ENCODE measurements at places on chromosomes 6 and 20. TPM values are rescaled to one million over a fixed set of nuclear protein-coding genes. Genes with fewer than 3 reads are reported as not detected.

DNA sequence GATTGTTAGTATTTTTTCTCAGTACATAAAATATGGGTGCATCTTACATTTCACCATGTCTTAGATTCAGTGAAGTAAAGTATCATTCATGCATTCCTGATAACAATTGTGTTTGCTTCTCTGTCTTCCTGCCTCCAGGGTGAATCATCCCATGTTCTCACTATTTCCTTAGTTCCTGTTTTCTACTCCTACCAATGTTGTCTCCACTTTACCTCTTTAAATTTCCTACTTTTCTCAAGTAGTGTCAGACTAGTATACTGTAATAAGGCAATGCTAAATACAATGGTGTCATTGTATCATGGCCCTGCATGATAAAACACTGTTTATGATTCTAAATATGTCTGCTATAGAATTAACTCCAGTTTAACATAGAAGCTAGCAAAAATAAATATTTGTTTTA lies 37.4 kb upstream of the GABRR1 start:
- no peak for DNase-seq

DNA sequence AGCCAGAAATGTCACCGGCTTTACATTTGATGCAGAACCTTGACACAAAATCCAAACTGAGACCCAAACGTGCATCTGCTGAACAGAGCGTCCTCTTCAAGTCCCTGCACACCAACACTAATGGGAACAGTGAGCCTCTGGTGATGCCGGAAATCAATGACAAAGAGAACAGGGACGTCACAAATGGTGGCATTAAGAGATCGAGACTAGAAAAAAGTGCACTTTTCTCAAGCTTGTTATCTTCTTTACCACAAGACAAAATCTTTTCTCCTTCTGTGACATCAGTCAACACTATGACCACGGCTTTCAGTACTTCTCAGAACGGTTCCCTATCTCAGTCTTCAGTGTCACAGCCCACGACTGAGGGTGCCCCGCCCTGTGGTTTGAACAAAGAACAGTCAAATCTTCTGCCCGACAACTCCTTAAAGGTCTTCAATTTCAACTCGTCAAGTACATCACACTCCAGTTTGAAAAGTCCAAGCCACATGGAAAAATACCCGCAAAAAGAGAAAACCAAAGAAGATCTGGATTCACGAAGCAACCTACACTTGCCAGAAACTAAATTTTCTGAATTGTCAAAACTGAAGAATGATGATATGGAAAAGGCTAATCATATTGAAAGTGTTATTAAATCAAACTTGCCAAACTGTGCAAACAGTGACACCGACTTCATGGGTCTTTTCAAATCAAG lies 108.4 kb downstream of the RTN4IP1 start:
- DNase-seq: peak; percentile 86

GRCh38 chr6:153963352-153963751 lies 75.7 kb upstream of the OPRM1 start:
- DNase-seq: no peak

DNA sequence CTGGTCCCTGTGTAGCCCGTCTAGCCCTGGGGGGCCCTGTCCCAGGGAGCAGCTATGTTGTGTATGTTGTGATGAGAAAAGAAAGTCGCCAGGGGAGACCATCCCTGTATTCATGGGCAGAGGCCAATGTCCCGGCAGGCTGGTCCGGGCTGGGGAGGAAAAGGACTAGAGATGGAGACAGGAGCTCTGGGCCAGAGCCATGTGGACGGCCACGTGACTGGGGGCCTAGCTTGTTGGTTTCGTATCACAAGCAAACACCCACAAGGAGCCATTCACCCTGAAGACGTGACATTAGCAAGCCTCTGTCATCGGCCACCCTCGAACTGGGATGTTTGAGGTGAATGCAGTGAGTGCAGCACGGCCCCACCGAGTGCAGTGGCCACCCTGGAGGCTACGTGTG lies 2.9 kb upstream of the HRH3 start:
- no peak for DNase-seq

DNA sequence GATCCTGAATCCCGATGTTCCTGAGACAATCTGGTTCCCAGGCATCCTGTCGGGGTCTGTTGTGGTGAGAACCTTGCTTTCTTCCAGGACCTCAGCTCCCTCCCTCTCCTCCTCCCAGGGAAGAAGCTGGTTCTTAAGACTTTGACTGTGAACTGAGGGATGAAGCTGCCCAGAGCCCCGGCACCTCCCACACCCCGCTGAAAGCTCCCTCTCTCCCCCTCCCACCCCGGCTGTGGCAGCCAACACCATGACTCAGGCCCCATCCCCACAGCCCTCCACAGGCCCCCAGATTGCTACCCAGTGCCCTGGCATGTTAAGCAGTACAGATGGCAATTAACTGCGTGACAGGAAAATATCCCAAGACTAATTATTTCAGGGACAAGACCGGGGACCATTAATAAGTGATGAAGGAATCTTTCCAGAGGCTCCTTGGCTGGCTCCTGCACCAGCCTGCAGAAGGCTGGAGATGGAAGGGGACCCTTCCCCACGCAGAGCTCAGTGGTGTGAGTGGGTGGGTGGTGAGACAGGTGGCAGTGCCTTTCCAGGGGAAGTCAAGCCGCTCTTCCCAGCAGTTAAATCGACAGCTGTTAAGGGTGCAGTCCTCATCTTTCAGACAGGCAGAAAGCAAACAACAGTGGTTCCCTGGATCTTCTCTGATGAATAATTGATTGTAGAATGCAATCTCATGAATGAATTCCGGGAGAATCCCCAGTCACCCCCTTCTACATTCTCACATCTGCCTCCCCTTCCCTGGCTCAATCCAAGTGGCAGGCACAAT lies 237.9 kb downstream of the LRFN2 start:
- DNase-seq: no peak

GRCh38 chr20:58839991-58840747 lies 10.5 kb downstream of the GNAS-AS1 start:
- DNase-seq: no peak

DNA sequence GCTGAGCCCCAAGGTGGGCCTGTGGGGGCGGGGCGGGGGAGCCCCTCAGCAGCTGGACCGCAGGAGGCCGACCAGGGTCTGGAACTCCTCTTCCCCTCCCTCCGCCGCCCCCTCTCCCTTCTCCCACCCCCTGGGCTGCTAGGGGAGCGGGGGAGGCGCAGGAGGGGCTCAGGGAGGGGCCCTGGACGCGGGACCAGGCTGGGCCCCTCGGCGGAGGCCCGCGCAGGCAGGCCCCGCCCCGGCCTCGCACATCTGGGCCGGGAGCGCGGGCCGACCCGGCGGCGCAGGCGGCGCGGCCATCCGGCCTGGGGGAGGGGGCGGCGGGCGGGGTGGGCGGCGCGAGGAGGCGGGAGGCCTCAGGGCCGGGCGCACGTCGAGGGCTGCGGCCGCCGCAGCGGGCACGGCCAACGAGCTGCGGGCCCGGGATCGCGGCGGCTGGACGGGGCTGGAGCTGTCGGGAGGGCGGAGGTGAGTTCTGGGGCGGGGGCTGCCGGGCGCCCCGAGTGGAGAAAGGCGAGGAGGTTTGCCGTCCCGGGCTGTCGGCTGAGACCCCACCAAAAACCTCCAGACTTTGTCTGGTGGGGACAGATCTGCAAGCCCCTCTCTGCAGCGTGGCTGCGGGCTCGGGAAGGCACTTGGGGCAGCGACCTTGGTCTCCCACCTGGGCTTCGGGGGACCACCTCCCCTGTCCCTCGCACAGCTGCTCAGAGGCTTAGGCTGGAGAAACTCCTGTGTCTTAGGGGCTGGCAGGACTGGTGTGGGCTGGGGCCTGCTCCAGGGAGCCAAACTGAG lies at the start of gene HSPA12B:
TSS of gene HSPA12B (plus strand) at position 359 of the 792 bp plus-strand sequence. CDS start 5,990 bp downstream, outside the sequence.
- DNase-seq: no peak

DNA sequence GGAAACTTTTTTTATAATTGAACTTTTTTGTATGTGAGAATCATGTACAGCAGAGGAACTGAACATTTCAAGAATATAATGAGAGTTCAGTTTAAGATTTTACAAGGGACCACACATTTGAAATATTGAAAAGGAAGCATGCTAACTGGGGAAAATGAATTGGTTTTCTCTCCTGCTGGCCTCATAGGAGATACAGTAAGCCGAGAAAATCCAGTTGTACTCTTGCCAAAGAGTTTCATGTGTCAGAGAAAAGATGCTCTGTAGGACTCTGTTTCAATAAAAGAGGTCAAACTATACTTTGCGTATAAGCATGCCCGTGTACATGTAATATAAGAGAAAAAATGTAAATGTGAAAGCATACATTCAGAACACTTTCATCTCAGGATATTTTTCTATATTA lies 393.5 kb upstream of the NRSN1 start:
- no peak for DNase-seq

DNA sequence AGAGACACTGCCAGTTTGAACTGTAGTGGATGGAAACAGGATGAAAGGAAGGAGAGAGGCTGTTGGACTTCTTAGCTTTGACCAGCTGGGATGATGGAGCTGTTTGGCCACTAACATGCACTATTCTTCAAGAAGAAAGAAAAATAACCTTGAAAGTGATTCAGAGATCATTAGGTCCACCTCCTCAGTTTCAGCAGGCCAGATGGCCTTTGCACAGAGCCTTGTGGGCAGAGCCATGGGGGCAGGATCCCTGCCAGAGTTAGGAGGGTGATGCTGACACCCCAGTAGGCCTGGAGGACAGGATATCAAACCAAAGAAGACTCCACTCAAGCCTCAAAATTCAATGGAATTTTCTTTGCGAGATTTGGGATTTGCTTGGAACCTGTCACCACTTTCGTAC lies 74.5 kb upstream of the TMEM181 start:
- DNase-seq: no peak

DNA sequence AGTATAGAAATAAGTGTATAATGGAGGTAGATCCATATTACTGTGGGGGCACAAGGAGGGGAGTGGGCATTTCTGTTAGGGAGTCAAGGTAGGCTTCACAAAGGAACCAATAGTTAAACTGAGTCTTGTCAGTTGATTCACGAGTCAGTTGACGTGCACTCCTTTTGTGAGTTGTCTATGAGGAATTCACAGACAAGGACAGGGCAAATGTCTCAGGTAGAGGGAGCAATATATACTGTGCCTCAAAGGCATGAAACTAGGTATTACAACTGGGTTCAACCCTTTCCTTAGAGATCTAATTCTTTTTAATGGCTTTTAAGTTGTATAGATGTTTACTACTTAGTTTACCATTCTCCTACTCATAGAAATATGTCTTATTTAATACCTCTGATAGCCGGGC lies 11.0 kb downstream of the TMEM14C start:
- no peak for DNase-seq

GRCh38 chr6:122222761-122223160 lies 176.7 kb upstream of the HSF2 start:
- no peak for DNase-seq

DNA sequence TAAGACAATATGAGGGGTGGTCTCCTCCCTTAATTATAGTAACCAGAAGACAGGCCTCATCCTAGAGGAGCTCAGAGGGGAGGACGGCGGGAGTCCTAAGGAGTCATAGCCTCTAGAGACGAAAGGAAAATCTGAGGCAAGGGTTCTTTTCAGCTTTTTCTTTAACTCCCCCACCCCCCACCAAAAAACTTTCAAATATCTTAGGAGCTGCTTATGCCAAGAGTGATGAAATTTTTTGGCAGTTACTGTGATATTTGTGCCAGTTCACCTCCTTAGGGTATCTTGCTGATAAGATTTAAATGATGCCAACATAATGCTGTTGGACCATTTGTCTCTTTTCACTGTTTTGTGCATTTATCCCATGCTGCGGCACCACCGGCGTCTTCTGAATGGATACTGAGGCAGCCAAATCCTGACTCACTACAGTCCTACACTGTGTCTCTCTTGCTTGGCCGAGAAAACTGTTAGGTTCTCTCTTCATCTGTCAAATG lies 44.5 kb upstream of the DSE start:
- DNase-seq: no peak

DNA sequence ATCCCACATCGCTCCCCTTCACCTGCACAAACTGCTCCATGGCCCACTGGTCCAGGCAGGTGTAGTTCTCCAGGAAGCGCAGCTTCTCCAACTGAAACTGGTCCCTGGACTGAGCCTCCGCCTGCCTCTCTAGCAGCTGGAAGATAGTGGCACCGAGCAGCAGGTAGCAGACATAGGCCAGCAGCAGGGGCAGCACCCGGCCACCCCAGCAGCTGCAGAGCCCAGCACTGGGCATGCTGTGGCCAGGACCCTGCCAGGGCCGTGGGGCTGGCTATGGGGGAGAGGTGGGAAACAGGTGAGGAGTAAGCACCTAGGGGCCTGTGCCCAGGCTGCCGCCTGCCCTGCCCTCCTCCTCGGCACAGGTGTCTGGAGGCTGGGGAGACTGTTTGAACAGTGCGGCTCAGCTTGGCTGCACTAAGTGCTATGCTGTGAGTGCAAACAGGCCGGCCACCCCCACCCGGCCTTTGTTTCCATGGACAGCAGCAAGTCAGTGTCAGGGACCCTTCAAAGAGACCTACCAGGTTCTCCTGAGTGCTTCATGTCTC lies at the start of gene KCNK16:
TSS of gene KCNK16 (minus strand) at position 397 of the 545 bp plus-strand sequence. CDS start at position 235, 162 bp downstream.
- DNase-seq: no peak

DNA sequence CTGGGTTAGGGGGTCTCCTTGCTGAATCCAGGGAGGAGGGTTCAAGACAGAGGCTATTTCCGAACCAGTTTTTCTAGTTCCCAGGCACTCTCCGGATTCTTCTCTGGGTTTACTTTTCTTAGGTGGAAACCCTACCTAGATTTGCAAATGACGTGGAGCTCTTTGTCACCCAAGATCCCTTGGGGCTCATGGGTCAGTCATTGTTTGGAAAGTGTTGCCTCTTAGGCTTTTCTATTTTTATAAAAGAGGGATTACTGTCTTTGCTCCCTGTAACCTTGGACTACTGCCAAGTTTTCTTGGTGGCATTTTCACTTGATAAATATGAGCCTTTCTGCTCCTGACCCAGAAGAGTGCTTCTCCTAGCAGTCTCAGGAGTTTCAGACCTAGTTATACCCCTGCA lies 33.6 kb downstream of the FAM209B start:
- no peak for DNase-seq

DNA sequence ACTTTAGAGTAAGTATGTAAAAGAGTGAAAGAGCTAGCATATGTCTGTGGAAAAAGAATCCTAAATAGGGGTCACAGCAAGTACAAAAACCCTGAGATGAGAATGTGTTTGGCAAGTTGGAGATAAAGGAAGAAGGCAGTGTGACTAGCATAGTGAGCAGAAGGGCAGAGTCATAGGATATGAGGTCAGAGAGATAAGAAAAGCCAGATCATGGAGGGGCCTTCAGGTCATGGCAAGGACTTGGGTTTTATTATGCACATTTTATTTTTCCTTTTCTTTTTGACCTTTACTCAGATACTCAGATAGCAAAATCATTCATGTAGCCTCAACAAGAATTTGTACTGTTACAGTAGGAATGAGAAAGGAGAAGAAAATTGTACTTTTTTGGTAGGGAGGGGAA lies 138.0 kb downstream of the GJA1 start:
- no peak for DNase-seq

- DNase-seq: no peak
These were observed 42.2 kb downstream of the DTNBP1 start for GRCh38 chr6:15620611-15621010.

GRCh38 chr20:24769878-24770627 lies 179.0 kb upstream of the CST7 start:
- DNase-seq: peak; percentile 38

Gene CENPW
- total RNA-seq: 116 TPM

Gene HSPA12B
- not detected for total RNA-seq

Gene DDR1
- 20.7 TPM for total RNA-seq

Gene CLDN20
- total RNA-seq: not detected

Gene ADGRB3
- not detected for total RNA-seq

Gene RFX6
- not detected for total RNA-seq

Gene ERVFRD-1
- not detected for total RNA-seq
